ENCODE measurements at places on chromosomes 5 and 9. TPM values are rescaled to one million over a fixed set of nuclear protein-coding genes. Genes with fewer than 3 reads are reported as not detected.

LTC4S gene
- 6.5 TPM for polyA plus RNA-seq

MLANA gene
- polyA plus RNA-seq: not detected

NUP155 gene
- 5.1 TPM for polyA plus RNA-seq

C5orf58 gene
- not detected for polyA plus RNA-seq

MYOT gene
- polyA plus RNA-seq: 0.74 TPM

HTR1A gene
- polyA plus RNA-seq: not detected

TCF7 gene
- 2.4 TPM for polyA plus RNA-seq

SARDH gene
- polyA plus RNA-seq: 0.20 TPM

MEIKIN gene
- polyA plus RNA-seq: 0.12 TPM

AGXT2 gene
- polyA plus RNA-seq: not detected

CEP72 gene
- polyA plus RNA-seq: 3.1 TPM

SH3RF2 gene
- 24.9 TPM for polyA plus RNA-seq

MCTP1 gene
- 0.92 TPM for polyA plus RNA-seq

STK32A gene
- polyA plus RNA-seq: 0.04 TPM

INVS gene
- polyA plus RNA-seq: 3.3 TPM

PCA3 gene
- 0.35 TPM for polyA plus RNA-seq

SPAG8 gene
- polyA plus RNA-seq: 0.52 TPM

ST6GALNAC6 gene
- polyA plus RNA-seq: 23.6 TPM

GRXCR2 gene
- polyA plus RNA-seq: 0.02 TPM

DAB2 gene
- 2.4 TPM for polyA plus RNA-seq

PRSS3 gene
- 112 TPM for polyA plus RNA-seq

All from esophagus (tissue), 2 donors.